ENCODE measurements at places on chromosomes 1 and 21.

DNA sequence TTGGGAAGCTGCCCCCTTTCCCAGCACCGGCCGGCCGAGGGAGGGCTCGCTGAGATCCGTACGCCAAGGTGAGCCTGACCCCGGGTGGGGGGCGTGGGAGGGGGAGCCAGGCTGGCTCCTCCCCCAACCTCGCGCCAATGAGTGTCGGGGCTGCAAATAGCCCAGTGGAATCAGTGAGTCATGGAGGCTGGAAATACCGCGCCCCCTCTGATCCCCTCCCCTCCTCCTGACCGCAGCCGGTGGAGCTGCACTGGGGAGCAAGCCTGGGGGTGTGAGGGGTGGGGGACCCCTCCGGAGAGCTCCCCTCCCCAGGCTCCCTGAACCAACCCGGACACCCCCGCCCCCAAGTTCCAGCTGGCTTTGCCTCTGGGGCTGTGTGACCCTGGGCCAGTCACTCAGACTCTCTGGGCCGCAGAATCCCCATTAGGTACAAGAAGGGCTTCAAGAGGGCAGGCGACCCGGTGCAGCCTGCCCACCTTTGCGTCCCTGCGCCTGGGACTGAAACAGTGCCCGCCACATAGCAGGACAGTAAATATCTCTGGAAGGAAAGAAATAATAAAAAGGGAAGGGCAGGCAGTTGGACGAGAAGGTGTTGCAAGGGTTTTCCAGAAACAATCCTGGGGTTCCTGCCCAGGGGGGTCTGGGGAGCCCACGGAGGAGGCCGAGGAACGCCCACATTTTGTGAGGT, 4.5 kb downstream of the HSPB7 start:
- DNase-seq = peak; percentile 69

GRCh38 chr1:169670836-169671235, 40.6 kb downstream of the SELL start:
- no peak for DNase-seq

GRCh38 chr1:88350648-88351047, 333.4 kb upstream of the PKN2 start:
- DNase-seq = no peak

GRCh38 chr1:10888291-10888690, 91.8 kb upstream of the CASZ1 start:
- no peak for DNase-seq

- no peak for DNase-seq
These were observed 17.7 kb upstream of the LRRN2 start for GRCh38 chr1:204703268-204703664.

GRCh38 chr1:100134872-100135271, 1.9 kb downstream of the TRMT13 start:
- no peak for DNase-seq

All from HT1080 (cell line).